ENCODE measurements at places on chromosomes 2 and 18. TPM values are rescaled to one million over a fixed set of nuclear protein-coding genes. Genes with fewer than 3 reads are reported as not detected.

SH3BP4 gene
- 18.4 TPM for total RNA-seq

RAB6C gene
- 1.4 TPM for total RNA-seq

TTC31 gene
- total RNA-seq, result 25.8 TPM

- ATAC-seq, result no peak
Observed at GRCh38 chr2:127829845-127830246, 18.9 kb upstream of the WDR33 start.

DNA sequence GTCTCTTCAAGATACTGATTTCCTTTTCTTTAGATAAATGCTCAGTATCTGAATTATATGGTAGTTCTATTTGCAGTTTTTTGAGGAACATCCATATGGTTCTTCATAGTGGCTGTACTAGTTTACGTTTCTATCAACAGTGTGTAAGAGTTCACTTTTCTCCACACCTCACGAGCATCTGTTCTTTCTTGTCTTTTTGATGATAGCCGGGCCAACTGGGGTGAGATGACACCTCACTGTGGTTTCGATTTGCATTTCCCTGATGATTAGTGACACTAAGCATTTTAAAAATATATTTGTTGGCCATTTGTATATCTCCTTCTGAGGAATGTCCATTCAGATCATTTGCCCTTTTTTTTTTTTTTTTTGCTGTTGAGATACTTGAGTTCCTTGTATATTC is 458.8 kb downstream of the SETBP1 start:
- no peak for ATAC-seq

- ATAC-seq, result no peak
Observed at GRCh38 chr2:191636586-191636985, 41.4 kb upstream of the NABP1 start.

DNA sequence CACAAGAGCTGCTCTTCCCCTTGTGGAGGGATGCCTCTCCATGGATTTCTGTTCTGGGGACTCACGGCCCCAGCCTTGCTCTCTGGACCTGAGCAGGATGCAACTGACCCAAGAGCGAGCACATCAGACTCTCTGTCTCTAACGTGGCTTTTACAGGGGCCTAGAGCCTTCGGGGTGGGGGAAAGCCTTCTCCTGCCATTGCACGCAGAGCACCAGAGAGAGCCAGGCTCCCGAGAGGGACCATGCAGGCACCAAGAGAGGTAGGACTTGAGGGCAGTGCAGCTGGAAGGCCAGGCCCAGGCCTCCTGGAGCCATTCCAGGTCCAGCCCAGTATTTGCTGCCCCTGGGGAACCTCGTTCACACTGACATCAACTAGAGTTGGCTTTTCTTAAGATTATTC is 475.6 kb upstream of the MYT1L start:
- no peak for ATAC-seq

DNA sequence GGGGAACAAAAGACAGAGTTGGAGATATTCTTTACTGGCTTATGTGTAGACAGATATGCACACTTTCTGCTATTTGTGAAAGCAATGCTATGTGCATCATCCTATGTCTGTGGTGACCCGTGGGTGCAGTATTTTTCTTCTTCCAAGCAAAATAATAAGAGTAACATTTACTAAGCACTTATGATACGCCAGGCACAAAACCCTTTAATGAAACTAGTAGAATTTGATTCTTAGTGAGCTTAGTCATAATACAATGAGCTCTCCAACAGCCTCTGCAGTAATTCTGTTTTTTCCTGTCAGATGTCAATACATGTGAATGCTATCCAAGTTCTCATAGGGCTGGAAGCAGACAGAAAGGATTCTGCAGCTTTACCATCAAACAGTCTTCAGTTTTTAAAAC is 130.6 kb downstream of the RAD51AP2 start:
- ATAC-seq, result no peak

GRCh38 chr2:113886479-113887008 is 3.3 kb upstream of the ACTR3 start:
- ATAC-seq, result peak; percentile 59

GRCh38 chr2:109331896-109332848 is 203.2 kb downstream of the SH3RF3 start:
- ATAC-seq, result peak; percentile 99

- no peak for ATAC-seq
Observed at GRCh38 chr18:10566390-10566789, 40.6 kb downstream of the NAPG start.

- ATAC-seq, result no peak
Observed at GRCh38 chr2:108382196-108382595, 4.4 kb downstream of the SULT1C4 start.

DNA sequence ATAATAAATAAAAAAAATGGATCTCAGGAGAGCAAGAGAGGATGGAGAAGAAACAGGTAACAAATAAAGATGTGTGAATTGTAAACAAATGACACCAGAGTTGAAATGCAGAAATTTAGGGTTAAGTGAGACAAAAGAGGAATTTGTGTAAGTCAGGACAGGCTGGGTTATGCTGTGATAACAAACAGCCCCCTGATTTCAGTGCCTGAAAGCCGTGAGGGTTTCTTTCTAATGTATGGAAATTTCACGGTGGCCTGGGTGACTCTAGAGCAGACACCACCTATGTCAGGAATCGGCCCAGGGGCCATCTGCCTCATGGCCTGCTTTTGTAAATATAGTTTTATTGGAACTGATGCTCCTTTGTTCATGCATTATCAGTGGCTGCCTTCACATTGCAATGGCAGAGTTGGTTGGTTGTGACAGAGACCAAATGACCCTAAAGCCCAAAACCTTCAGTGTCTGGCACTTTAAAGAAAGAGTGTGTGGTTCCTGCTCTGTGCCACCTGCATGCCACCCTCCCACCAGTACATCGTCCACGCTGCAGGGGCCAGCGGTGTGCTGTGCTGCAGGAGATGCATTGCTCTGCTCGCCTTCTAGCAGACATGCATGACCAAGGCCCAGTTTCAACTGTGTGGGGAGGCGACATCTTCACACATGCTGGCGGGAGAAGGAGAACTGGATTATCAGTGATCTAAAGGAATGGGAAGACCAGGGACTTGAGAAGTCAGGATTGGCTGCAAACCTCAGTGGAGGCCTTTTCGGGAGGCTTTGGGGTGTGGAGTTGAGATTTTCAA is 221.2 kb upstream of the APCDD1 start:
- ATAC-seq, result no peak

GRCh38 chr2:105925390-105925789 is 180.7 kb downstream of the NCK2 start:
- ATAC-seq, result no peak

Data from motor neuron (in vitro differentiated cells).